Cardiac septum (tissue), 1 donor: ENCODE measurements at places on chromosomes 7 and 10.

DNA sequence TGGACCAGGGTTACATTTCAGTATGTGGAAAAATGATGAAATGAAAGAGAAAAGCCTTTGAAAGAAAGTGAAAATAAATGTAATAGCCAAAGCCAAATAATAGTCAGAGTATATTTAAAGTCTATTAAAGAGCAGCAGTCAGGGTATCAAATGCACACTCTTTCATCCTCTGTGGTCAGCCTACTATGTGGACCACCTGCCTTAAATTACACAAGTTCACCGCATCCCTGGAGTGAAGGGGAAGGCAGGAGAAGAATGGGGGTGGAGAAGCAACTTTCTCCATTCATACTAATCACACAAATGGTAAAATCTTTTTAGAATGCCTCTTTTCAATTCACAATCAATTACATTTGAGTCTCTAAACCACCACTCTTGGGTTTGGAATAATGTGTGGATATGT is 16.0 kb downstream of the TWIST1 start:
- no peak for DNase-seq

- DNase-seq, result no peak
Measured at GRCh38 chr10:28991333-28992270, 297.3 kb upstream of the LYZL1 start.

GRCh38 chr7:96521068-96521894 is 188.4 kb downstream of the SEM1 start:
- DNase-seq, result no peak

- no peak for DNase-seq
Measured at GRCh38 chr10:18068401-18068800, 71.8 kb upstream of the CACNB2 start.

GRCh38 chr10:119478111-119478802 is 64.3 kb downstream of the RGS10 start:
- no peak for DNase-seq

- no peak for DNase-seq
Measured at GRCh38 chr10:131579251-131580071, 267.9 kb upstream of the TCERG1L start.

DNA sequence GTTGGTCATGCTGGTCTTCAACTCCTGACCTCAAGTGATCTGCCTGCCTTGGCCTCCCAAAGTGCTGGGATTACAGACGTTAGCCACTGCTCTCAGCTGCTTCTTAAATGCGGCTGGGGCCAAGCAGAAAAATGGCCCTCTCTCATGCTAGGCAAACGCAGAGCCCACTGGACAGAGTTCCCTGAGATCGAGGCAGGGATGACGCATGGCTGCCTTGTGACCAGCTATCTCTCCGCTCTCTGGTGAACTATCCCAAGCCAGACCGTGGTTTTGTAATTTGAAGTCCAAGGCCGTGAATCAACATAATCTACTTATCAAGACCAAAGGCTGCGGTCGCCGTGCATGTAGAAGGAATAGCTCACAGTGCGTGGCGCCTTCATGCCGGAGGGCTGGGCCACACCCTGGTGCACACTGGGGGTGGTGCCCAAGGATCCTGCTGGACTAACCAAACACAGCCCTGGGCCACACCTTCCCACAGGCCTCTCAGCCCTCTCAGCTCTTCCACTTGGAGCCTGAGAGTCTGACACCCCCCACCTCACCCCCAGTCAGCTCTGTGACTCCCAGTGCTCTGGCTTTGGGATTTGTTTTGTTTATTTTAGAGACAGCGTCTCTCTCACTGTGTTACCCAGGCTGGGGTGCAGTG is 88.1 kb upstream of the CUX1 start:
- no peak for DNase-seq

- DNase-seq, result no peak
Measured at GRCh38 chr10:3835770-3836169, 50.8 kb upstream of the KLF6 start.

- DNase-seq, result no peak
Measured at GRCh38 chr7:79877874-79878465, 256.7 kb upstream of the GNAI1 start.

DNA sequence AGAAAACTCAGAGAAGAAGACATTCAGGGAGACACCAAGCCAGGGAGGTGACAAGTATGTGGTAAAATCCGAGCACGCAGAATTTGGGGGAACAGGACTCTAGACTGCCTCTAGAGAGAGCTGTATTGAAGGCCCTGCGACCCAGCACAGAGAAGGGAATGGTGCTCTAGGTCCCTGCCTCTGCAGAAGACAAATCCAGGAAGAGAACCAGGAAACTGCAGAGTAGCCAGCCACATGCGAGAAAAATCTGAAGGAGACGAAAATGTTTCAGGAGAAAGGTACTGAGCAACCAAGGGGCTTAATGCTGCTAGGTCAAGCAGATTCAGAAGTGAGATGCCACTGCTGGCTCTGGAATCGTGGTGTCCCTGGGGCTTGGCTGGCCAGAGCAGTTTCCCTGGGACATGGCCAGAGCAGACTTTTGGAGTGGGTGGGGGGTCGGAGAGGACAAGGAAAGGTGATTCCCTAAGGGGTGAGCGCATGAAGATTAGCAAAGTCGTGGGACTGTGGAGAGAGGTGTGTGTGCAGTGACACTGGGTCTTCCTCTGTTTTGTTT is 158.0 kb upstream of the KLF6 start:
- no peak for DNase-seq

DNA sequence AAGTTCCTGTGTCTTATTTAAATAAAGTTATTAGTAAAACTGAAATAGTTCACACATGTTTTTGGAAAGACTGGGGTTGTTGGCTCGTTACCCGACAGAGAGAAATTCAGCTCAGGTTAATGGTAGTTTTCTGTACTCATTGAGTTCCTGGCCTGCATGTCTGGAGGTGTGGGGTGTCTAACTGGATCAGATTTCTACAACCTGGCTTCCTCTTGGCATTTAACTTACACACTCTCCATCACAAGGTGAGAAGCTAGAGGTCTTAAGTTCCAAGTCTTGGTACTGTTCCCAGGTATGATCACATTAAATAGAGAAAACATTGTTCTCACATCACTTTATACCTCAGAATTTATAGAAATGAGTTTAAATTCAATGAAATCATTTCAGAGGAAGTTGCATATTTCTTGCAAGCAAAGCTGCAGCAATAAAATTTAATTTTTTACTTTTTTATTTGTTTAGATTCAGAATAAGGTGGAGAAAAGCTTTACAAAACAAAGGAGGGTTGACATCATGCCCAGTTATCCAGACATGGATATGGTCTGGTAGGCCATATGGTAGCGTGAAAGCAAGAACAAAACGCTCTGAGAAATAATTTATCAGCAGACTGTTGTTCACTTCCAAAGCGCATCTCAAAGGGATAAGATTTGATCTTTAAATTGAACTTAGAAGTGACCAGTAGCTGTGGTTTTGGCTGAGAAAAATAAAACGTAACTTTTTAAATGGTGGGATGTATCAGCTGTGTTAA is 120.6 kb downstream of the GLCCI1 start:
- DNase-seq, result no peak

DNA sequence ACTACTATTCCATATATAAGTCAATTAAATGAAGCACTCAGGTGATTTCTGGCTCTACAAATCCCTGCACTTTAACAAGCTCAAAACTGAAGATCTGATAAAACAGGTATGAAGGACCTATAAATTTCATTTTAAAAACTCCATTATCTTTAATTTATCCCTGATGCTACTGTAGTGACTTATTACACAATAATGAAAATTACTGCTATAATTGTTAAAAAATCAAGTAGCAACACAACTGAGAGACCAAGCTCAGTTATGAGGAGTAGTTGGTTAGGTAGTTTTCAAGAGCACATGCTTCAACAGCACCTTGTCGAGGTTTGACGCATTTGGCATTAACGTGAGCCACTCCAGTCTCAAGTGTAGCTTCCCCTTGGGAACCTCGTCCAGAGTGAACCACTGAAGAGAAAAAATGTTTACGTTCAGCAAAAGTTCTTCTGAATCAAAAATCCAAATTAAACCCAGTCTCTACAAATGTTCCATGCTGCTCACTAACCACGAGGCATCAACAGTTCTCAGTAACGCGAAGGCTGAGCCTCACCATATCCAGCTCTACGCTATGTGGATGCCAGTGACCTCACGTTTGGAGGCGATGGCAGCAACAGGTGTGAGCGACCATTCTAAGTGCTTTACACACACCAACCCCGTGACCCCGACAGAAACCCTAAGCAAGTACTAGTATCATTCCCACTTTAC is 55.3 kb upstream of the NCAPG2 start:
- DNase-seq, result no peak

GRCh38 chr10:26653004-26653403 is 44.5 kb upstream of the PDSS1 start:
- DNase-seq, result no peak

- no peak for DNase-seq
Measured at GRCh38 chr7:101615446-101615845, 13.7 kb downstream of the MYL10 start.

DNA sequence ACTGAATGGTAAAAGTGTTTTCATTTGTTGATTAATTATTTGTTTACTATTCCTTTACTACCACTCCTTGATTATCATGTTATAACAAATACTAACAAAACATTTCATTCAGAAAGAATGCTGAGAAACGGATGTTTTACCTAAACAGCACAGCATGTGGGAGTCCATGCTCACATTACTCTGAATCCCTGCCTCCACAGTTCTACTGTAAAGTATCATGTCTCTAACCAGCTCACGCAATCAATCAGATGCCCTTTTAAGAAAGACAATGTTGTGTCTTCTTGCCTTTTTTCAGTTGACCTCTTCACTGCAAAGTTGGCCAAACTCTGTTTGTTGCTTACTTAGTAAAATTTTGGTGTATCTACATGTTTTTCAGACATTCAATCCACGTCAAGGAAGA is 232.5 kb upstream of the MDFIC start:
- DNase-seq, result no peak

DNA sequence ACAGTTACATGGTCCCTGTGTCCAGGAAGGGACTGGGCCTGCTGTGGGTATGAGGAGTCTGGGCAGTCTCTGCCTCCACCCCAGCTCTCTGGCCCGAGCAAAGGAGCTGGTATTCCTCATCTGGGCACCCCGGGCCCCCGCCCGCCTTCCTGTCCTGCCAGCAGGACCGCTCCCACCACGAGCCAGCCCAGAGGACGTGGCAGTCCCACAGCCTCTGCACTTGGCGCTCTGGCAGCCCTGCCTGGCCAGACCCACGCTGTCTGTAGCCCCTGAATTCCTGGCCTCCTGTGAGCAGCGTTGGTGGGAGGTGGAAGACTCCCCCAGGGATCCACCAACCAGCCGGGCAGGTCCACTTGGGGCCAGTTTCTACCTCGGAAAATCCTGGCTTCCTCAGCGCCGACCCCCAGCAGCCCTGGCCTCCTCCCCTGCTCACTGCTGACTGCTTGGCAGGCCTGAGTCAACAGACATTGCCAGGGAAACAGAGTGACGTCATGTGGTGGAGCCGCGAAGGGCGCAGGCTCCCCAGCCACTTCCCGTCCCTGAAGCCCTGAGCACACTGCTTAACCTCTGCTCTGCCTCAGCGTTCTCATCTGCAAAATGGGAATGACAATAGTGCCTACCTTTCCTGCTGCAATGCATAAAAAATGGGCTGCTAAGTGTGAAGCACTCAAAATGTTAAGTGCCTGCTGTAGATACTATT is 21.6 kb upstream of the LIMK1 start:
- peak; percentile 84 for DNase-seq

GRCh38 chr7:115505136-115505535 is 525.4 kb downstream of the TFEC start:
- no peak for DNase-seq

DNA sequence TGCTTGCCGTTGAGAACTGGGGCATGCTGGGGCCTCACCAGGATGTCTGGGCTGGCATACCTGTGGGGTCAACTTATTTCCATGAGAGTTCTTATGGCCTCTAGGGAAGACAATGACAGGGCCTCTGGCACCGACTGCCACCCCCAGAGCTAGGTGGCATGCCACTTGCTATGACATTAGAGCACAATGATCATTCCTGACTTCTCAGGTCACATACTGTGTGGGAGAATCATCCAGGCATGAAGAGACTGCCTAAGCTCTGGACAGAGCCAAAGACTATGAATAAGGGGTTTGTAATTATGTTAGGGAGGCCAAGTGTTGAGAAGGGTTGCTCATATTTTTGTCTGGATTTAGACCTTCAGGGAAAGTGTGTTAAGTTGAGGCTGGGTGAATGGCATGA is 97.5 kb downstream of the PTPN20 start:
- no peak for DNase-seq
